ENCODE measurements at places on chromosomes 16 and 17.
A peak's percentile ranks its signal among the peaks of the same experiment; 100 is the strongest.

DNA sequence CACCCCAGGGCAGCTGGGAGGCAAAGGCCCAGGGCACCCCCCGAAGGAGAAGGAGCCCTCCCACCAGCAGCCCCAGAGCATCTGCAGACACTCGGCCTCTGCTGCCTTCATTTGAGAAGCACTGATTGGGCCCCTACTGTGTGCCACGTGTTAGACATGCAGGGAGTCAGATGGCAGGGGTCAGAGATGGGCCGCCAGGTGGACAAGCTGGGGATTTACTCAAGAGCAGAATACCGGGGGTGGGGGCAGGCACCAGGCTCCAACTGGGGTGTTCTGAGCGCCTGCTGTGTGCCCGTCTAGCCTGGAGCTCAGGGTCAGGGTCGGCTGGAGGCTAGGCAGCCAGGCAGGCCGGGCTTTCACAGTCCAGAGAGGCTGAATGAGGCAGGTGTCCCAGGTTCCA is 18.7 kb downstream of the TPSG1 start:
- DNase-seq: no peak

- no peak for DNase-seq
Observed at GRCh38 chr16:88657371-88657770, 5.5 kb downstream of the MVD start.

GRCh38 chr17:68397108-68397536 is 60.2 kb downstream of the WIPI1 start:
- no peak for DNase-seq

- no peak for DNase-seq
Observed at GRCh38 chr17:27762527-27763305, 37.6 kb downstream of the NOS2 start.

- DNase-seq: peak; percentile 14
Observed at GRCh38 chr17:68101987-68102314, 66.4 kb downstream of the KPNA2 start.

- no peak for DNase-seq
Observed at GRCh38 chr17:41354536-41354935, 3.9 kb upstream of the KRT33A start.

- no peak for DNase-seq
Observed at GRCh38 chr17:66755101-66755943, 79.6 kb upstream of the CACNG5 start.

- no peak for DNase-seq
Observed at GRCh38 chr16:48459167-48459566, 74.0 kb upstream of the SIAH1 start.

DNA sequence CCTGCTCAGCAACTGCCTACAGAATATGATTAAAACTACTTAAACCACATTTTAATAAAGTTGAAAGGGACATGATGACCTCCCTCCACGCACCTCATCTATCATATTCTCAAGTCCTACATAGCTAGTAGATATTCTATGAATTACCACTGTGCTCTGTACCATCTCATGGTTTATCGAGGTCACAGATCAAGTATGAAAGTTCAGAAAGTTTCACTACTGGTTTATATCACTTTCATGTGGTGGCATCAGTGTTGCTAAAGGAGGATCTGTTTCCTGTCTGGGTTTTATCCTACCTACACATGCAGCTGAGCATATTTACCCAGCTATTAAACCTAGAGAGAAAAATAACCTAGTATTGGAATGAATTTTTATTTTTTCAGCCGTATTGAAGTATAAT is 214.9 kb upstream of the MON1B start:
- no peak for DNase-seq

Measured in activated CD8-positive, alpha-beta memory T cell treated with anti-CD3 and anti-CD28 coated beads for 1 hour (primary cell).